ENCODE measurements at places on chromosomes 6 and 20.

DNA sequence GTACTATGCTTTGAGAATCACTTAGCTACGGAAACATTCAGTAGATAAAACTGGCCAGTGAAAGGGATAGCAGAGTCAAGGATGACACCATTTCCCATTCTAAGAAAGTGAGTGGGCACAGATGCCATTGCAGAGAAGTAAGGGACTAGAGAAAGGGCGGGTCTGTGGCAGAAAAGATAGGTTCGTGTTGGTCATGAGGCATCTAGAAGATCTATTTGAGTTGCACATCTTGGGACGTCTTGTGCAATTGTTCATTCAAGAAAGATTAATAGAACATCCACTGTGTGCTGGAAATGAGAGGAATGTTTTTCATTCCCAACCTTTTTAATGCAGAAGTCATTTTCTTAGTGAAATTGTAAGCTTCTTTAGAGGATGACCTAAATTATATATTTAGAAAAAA is 161.7 kb downstream of the PLCB1 start:
- DNase-seq = no peak

- DNase-seq = peak; percentile 90
Measured at GRCh38 chr6:140897804-140898573, 1234.7 kb upstream of the GJE1 start.

- no peak for DNase-seq
Measured at GRCh38 chr6:109021870-109022269, 72.8 kb downstream of the SESN1 start.

DNA sequence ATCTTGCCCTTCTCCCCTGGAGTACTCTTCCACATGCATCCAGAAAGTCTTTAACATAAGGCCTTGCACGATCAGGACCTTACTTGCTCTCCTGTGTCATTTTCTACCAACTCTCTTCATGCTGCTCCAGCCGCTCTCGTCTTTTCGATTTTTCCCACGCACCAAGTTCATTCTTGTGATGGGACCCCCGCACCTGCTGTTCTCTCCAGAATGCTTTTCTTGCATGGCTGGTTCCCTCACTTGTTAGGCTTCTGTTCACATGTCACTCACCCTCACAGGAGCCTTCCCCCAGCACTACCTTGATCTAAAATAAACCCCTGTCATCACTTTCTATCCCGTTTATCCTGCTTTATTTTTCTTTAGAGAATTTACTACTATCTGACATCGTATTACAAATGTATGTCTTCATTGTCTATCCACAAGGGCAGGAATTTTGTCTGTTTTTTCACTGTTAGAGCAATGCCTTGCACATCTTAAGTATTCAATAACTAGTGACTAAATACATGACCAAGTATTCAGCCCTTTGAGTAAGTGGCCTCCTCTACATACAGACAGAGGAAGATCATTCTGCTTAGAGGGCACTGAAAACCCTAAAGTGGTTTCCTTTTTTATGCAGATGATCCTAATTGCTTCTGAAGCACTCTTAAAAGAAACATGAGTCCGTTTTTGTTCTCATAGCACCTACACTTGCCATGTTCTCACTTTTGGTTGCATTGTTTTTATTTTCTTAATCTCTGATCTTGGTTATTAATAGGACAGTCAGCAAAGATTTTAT is 166.9 kb downstream of the SLC16A10 start:
- no peak for DNase-seq

GRCh38 chr6:135941275-135942025 is 89.9 kb downstream of the PDE7B start:
- DNase-seq = no peak

Data from SJCRH30 (cell line).